Activated CD4-positive, CD25-positive, alpha-beta regulatory T cell treated with anti-CD3 and anti-CD28 coated beads, Interleukin-2, amount 50 U/mL, for 16 hours (primary cell): ENCODE measurements at places on chromosomes 16 and 17.

DNA sequence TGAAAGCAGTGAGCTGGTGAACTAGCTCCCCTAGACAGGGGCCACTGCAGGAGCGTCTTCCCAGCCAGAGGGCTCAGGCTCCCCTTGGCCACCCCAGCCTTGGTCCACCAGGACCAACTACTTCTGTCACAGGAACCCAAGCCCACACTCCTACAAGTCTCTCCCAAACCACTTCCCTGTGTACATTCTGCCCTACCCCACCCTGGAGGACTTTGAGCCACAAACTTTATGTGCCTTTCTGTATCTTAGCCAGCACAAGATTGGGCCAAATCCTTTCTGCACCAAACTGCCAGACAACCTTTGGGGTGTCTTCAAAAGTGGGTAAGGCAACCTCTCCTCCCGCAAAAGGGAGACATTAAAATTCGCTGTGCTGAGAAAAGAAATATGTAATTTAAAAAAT lies 31.6 kb downstream of the EFCAB5 start:
- DNase-seq: no peak

GRCh38 chr17:7615265-7615747 lies 609 bp upstream of the FXR2 start:
- DNase-seq: no peak

DNA sequence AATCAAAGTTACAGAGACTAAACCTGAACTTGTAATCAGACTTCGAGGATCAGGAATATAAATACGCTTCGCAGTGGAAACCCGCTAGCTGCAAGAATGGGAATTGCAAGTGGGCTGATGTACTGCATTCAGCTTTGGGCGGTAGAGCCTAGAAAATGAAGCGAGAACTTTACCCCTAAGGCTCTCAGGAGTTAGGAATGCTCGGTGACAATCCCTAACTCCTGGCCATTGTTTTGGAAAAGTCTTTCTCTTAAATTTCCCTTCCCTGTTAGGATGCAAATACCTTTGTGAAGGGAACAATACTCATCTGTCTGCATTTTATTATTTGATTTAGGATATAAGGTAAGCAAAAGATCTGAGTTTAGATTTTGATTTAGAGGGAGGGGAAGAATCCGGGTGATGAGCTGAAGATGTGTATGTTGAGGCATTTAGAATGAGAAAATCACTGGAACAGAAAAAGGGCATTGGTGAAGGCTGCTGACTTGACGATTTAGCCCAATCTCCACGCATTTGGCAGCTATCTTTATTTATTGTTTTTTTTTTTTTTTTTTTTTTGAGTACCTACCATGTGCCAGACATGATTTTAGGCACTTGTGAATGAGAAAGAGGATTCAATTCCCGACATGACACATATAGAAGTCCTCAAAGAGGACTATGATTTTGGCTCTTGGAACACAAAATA lies 2.2 kb upstream of the TOX3 start:
- DNase-seq: no peak

DNA sequence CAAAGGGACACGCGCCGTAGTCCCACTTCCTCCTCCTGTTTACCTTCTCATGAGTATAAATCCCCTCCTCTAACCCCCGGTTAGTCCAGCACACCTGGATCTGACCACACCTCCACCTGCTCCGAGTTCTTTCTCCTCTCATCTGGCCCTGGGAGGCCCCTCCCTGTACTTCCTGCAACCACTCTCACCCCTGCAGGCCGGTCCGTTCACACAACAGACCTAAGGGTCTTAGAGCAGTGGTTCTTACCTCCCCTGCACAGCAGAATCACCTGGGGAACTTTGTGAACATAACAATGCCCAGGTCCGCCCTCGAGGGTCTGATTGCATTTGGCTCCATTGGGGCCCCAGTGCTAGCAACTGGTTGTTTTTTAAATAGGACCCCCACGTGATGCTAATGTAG lies 24.8 kb downstream of the TMEM114 start:
- DNase-seq: no peak

GRCh38 chr16:7342598-7342997 lies 10.0 kb downstream of the RBFOX1 start:
- no peak for DNase-seq
